AG04449 (cell line): ENCODE measurements at places on chromosomes 2 and 18.

DNA sequence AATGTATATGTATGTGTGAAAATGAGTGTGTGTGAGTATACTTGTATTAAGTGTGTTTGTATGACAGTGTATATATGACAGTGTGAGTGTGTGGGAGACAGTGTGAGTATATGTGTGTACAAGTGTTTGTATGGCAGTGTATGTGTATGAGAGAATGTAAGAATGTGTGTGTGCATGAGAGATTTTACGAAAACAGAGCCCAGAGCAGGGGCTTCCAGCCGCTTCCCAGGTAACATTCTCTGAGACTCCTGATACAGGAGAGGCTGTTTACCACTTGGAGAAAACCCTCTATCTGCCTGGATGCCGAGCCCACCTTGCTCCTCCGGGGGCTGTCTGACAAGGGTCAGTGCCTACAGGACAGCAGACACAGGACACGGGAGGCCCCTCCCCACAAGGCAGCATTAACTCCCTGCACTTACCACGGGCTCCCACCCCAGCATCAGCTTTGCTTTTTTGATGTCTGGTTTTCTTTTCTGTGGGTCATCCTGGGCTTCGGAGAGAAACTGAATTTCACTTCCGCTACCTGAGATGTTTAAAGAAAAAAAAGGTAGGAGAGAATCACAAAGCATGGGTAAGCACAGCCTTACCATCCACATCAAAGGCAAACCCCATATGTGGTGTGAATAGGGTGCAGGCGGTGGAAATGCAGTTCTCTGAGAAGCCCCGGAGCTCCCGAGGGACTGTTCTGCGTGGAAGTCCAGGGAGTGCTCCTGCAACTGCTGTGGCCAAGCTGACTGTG is 97.6 kb downstream of the UXS1 start:
- no peak for DNase-seq

DNA sequence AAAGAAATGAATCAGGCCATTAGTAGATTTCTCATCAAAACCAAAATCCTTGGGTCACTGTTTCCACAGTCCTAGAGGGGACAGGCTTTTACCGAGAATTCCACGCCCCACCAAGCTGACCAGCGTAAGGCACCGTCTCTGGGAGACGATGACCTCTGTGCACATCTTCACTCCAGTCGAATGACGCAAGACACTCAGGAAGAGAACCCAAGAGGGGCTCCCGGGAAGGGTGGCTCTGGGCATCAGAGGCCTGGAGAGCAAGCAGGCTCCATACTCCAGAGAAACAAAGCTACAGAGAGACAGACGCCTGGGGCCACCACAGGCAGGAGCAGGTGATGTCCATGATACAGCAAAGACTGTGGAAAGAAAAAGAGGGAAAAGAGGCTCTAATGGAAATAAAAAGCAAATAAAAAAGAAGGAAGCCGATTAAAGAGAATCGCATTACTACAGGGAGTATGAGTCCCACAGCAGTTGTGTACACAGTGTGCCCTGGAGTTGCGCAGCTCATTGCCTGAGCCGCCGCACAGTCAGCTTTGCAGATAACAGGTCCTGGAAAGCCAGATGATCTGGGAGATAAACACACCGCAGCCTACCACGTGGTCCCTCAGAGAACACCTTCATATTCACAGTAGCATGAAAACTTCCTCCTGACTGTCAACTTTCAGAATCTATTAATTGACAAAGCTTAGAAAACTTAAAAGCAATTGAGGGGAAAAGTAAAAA is 572.7 kb upstream of the SALL3 start:
- no peak for DNase-seq

- DNase-seq = no peak
These were observed 44.7 kb downstream of the ASXL2 start for GRCh38 chr2:25833566-25833965.

DNA sequence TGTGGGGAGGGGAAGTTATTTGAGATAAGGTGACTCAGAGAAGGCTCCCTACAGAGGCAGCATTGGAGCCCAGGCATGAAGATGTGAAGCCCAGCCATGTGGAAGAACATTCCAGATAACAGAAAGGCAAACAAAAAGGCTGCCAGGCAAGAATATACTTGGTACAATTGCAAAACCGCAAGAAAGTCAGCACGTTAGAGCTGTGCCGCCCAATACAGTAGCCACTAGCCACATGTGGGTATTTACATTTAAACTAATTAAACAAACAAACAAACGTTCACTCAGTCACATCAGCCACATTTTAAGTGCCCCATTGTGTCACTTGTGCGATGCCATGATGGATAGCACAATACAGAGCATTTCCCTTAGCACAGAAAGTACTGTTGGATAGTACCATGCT is 179.6 kb downstream of the SATB2 start:
- no peak for DNase-seq

GRCh38 chr2:159226059-159226461 is 60.4 kb downstream of the WDSUB1 start:
- DNase-seq = no peak

- DNase-seq = no peak
These were observed at the start of gene CASP8 for GRCh38 chr2:201260302-201260800. CASP8 (plus strand) TSS chr2:201260536; CDS start chr2:201266487, 5,951 bp downstream.
